ENCODE measurements at places on chromosomes 7 and 10. TPM values are rescaled to one million over a fixed set of nuclear protein-coding genes. Genes with fewer than 3 reads are reported as not detected.

GRCh38 chr7:43379210-43379609 is 203.7 kb upstream of the STK17A start:
- DNase-seq, result no peak

DNA sequence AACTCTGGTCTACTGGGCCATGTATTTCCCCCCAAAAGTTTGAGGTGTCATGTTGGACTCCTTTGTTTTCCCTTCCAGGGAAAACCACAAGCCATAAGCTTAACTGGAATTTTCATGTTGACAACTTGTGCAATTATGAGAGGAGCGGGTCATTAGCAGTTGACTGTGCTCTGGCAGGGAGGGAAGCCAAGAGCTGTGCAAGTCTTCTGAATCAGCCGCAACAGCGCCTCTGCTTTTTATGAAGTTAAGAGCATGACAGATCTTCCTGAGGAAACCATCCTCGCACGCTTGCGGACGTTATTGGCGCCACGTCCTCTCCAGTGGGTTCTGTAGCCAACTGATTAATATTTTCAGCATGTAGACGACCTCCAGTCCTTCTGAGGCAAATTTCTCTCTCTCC is 148.7 kb upstream of the MKI67 start:
- no peak for DNase-seq

- DNase-seq, result no peak
Observed at GRCh38 chr7:151869109-151869428, 7.8 kb downstream of the PRKAG2 start.

- no peak for DNase-seq
Observed at GRCh38 chr10:42680267-42680666, 41.9 kb upstream of the ZNF33B start.

GRCh38 chr7:43721193-43721806 is 8.0 kb downstream of the COA1 start:
- no peak for DNase-seq

GRCh38 chr7:81608748-81609382 is 161.0 kb downstream of the HGF start:
- DNase-seq, result no peak

- DNase-seq, result no peak
Observed at GRCh38 chr7:134757938-134758337, 21.5 kb upstream of the CALD1 start.

DNA sequence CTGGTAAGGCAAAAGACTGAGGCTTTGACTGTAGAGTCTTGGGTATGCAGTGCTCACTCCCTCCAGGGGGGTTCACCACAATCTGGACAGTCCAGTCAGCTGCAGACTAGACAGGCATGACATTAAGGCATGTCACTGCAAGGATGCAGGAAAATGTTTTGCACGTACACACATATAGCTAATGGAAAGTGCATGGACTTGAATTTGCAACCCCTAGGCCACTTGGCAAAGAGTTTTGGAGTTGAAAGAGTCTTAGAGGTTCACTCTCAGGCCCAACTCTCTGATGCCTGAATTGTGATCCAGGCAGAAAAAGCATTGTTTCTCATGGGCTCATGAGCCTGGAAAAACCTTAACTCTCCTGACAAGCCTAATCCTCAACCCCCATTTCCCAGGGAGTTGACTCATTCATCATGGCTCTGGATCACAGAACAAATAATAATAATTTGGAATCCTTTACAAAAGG is 51.9 kb downstream of the LAMB4 start:
- DNase-seq, result no peak

GRCh38 chr7:68789597-68789996 is 808.7 kb upstream of the AUTS2 start:
- no peak for DNase-seq

- DNase-seq, result no peak
Observed at GRCh38 chr10:7593063-7593462, 73.7 kb downstream of the ITIH5 start.

- peak; percentile 53 for DNase-seq
Observed at GRCh38 chr10:4825868-4826791, at the start of gene AKR1E2. TSS of gene AKR1E2 (plus strand) at chr10:4826207. CDS start at chr10:4826325, 118 bp downstream.

GRCh38 chr7:27129729-27130539 is 623 bp downstream of the HOXA4 start:
- no peak for DNase-seq

GRCh38 chr7:27162561-27163287 is 2.6 kb downstream of the HOXA9 start:
- DNase-seq, result no peak

GRCh38 chr10:116557305-116557880 is 11.7 kb downstream of the PNLIP start:
- no peak for DNase-seq

DNA sequence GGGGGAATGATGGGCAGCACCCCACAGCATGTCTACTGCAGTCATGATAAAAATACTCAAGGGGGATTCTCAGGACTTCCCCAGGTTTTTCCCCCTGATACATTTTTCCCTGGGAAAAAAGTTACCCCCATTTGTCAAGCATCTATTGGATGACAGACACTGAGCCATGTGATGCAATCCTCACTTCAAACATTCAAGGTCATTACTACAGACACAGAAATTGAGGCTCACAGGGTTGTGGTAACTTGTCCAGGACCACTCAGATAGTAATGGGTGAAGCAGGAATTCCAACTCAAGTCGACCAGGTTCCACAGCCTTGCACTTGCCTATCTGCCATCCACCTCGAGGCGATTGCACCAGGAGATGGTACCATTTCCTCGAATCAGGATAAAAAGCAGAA is 31.7 kb downstream of the PPP1R3C start:
- DNase-seq, result no peak

- DNase-seq, result no peak
Observed at GRCh38 chr7:36062154-36062815, 90.8 kb upstream of the EEPD1 start.

GRCh38 chr10:63434866-63435854 is 30.6 kb downstream of the JMJD1C start:
- no peak for DNase-seq

- no peak for DNase-seq
Observed at GRCh38 chr7:30112103-30112713, 22.6 kb upstream of the MTURN start.

GRCh38 chr7:45686441-45687184 is 112.4 kb downstream of the ADCY1 start:
- DNase-seq, result no peak

GRCh38 chr7:154566877-154567276 is 436.0 kb downstream of the PAXIP1 start:
- DNase-seq, result no peak

DNA sequence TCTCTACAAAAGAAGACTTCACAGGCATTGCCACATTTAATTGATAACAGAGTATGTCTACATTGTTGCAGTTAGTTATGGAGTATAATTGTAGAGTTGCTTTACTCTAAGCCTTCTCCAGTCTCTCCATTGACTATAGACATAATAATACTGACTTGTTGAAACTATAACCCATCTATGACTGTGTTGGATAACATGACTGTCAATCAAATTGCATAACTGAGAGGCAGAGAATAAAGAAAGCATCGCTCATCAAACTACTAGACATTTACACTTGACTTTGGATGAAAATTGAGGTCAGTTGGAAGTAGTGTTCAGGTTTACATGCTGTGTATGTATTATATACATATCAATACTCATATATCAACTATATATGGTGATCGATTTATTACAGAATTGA is 3.4 kb upstream of the ATXN7L1 start:
- no peak for DNase-seq

GRCh38 chr10:18684953-18685352 is 25.7 kb downstream of the ARL5B start:
- DNase-seq, result peak; percentile 10

DNA sequence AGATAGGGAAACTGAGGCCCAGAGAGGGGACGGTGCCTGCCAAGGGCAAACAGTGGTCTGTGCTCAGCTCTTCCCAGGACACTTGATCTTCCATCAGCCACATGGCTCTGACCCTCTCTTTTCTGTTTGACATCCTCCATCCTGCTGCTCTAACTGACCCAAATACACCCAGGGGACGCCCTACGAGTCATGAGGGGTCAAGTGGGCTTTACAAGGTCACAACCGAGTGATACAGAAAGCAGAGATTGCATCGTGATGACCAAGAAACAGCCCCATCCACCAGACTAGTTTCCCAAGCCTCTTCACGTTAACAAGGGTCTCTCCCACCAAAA is 131.2 kb upstream of the UNC5B start:
- no peak for DNase-seq

GRCh38 chr10:61257956-61258496 is 195.2 kb downstream of the TMEM26 start:
- no peak for DNase-seq

DNA sequence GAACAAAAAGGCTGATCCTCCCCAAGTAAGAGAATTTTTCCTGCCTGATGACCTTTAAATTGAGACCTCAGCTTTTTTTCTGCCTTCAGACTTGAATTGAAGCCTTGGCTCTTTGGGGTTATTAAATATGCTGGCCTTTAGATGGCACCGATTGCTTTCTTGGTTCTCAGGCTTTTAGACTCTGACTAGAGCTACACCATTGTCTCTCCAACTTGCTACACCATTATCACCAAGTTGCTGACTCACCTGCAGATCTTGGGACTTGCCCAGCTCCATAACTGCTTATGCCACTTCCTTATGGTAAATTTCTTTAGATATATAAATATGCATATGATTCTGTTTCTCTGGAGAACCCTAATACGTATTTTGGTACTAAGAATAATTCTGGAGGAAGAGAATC is 3.1 kb upstream of the ABCA13 start:
- DNase-seq, result no peak

DNA sequence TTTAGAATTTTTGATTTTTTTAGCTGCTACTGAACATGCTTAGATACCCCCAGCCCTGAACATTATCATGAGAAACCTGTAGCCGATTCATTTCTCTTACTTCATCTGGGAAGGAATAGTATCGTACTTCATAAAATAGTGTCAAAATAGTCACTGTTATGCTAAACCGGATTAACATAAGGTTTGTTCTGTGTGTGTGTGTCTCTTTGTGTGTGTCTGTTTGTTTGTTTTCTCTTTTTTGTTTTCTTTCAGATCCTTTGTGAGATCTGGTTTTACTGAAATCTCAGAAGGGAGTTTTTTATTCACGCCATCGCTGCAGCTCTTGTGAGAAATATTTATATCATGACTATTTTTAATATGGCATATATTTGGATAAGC is 761 bp downstream of the LGI1 start:
- no peak for DNase-seq

DNA sequence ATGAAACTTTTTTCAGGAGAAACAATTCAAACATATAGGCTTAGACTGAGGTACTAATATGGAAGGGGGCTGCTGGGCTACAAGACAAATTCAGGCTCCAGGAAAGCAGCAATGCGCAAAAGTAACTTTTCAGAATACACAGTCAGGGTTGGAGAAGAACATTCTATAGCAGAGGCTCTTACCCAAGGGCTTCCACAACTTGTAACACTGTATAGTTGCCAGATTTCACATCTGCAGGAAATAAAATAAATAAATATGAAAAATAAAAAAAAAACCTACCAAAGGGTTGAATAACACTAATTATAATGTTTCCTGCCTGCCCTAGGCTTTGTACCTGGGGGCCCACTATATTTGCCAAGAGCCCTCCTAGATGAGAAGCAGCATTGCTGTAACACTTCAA is 14.3 kb downstream of the MMS19 start:
- DNase-seq, result no peak

- no peak for DNase-seq
Observed at GRCh38 chr10:3499120-3499519, 285.9 kb downstream of the KLF6 start.

DNA sequence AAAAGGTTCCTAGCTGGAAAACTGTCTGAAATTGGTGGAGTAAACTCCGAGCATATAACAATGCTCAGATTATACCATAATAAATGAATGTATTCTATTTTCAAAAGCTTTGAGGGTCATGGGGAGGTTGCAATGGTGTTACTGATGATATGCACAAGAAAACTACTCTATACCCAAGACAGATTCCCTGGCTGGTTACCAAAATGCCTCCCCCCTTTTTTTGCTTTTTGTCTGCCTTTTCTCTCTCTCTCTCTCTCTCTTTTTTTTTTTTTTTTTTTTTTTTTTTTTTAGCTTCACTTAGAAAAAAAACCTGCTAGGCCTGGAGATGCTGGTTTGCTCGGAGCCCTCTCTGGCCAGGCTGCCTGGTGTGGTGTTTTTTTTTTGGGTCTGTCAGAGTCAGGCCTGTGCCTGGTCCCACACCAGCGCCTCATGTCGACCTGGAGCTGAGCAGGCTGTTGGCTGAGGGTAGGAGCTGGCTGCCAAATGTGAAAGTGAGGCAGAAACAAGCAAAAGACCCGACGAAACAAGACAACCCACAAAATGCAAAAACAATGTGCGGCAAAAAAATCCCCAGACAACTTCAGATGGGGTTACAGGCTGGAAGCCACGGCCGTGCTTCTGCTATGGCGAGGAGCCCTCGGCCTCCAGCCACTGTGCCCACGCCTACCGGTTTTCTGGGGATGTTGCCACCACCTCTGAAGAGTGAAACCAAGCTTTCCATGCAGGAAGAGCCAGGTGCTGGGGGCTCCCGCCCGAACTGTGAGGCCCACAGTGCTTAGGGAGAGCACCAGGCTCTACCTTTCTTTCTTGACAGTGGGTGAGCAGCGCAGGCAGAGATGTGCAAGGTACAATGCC is 59.9 kb upstream of the EFCAB10 start:
- no peak for DNase-seq

- DNase-seq, result no peak
Observed at GRCh38 chr7:1020849-1021251, 23.5 kb upstream of the GPR146 start.

- DNase-seq, result no peak
Observed at GRCh38 chr7:139726485-139726869, 51.3 kb downstream of the HIPK2 start.

DNA sequence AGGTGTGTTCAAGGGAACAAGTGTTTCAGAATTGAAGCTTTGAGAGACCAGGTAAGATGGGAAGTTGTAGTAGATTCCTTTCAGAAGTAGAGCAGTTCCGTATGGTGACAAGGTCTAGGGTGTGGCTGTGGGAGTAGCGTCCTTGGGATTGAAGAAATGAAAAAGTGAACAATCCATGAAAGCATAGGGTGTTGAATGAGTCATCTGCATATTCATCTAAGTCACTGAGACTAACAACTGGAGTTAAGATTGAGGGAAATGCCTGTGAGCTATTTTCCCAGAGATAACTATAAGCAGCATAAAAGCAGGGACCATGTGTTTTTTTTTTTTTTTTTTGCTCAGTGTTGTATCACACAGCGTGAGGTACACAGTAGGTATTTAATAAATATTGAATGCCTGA is 134.8 kb downstream of the PHTF2 start:
- DNase-seq, result no peak

- no peak for DNase-seq
Observed at GRCh38 chr10:274866-275265, 139.6 kb downstream of the ZMYND11 start.

GRCh38 chr10:80207768-80208370 is 2.5 kb upstream of the ANXA11 start:
- DNase-seq, result no peak

Gene NOD1
- 8.4 TPM for total RNA-seq

Gene SEMA3E
- not detected for total RNA-seq

Gene CLCN1
- not detected for total RNA-seq

Gene NEURL1
- total RNA-seq, result 0.47 TPM

Gene RGS10
- 145 TPM for total RNA-seq

Gene TRPV5
- not detected for total RNA-seq

Gene CRYGN
- total RNA-seq, result not detected

Gene UCN3
- not detected for total RNA-seq

Gene RNF32
- 0.46 TPM for total RNA-seq

Gene FAM237B
- total RNA-seq, result not detected

Gene TAF3
- total RNA-seq, result 12.1 TPM

Gene CRTAC1
- not detected for total RNA-seq

Gene LRMDA
- not detected for total RNA-seq

Gene GHRHR
- not detected for total RNA-seq

Gene PAPOLB
- total RNA-seq, result not detected

Gene CABCOCO1
- not detected for total RNA-seq

Gene ELFN1
- total RNA-seq, result not detected

Gene PDLIM1
- total RNA-seq, result 1.4 TPM
